ENCODE measurements at places on chromosomes 1 and 21.
A peak's percentile ranks its signal among the peaks of the same experiment; 100 is the strongest.

DNA sequence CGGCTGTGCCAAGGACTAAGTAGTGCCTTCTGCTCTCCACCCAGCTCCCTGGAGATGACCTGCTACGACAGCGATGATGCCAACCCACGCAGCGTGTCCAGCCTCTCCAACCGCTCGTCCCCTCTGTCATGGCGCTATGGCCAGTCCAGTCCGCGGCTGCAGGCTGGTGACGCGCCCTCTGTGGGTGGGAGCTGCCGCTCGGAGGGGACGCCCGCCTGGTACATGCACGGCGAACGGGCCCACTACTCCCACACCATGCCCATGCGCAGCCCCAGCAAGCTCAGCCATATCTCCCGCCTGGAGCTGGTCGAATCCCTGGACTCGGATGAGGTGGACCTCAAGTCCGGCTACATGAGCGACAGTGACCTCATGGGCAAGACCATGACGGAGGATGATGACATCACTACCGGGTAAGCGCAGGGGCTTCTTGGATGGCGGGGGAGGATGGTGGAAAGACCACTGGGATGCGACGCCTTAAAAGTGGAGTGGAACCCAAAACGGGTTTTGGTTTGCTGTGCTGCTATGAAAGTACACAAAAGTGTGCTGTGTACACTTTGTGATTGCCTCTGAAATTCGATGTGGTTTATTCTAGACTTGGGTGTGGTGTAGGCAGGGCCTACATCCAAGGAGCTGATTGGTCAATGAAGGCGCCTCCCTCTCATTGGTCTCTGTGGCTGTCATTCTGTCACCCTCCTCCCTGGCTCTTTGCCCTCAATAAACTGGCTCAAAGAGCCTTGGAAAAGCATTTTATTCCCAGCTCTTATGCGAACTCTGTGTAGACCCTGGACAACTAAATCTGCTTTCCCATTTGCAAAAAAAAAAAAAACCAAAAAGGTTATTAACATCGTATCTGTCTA lies 110.4 kb upstream of the IPO9 start:
- DNase-seq, result no peak

GRCh38 chr1:41955461-41956159 lies 36.9 kb upstream of the HIVEP3 start:
- peak; percentile 99 for DNase-seq

GRCh38 chr1:115313182-115313581 lies 24.9 kb downstream of the NGF start:
- no peak for DNase-seq

GRCh38 chr1:234843946-234844345 lies 234.0 kb upstream of the IRF2BP2 start:
- no peak for DNase-seq

GRCh38 chr1:111576547-111576946 lies 43.0 kb upstream of the RAP1A start:
- DNase-seq, result no peak

DNA sequence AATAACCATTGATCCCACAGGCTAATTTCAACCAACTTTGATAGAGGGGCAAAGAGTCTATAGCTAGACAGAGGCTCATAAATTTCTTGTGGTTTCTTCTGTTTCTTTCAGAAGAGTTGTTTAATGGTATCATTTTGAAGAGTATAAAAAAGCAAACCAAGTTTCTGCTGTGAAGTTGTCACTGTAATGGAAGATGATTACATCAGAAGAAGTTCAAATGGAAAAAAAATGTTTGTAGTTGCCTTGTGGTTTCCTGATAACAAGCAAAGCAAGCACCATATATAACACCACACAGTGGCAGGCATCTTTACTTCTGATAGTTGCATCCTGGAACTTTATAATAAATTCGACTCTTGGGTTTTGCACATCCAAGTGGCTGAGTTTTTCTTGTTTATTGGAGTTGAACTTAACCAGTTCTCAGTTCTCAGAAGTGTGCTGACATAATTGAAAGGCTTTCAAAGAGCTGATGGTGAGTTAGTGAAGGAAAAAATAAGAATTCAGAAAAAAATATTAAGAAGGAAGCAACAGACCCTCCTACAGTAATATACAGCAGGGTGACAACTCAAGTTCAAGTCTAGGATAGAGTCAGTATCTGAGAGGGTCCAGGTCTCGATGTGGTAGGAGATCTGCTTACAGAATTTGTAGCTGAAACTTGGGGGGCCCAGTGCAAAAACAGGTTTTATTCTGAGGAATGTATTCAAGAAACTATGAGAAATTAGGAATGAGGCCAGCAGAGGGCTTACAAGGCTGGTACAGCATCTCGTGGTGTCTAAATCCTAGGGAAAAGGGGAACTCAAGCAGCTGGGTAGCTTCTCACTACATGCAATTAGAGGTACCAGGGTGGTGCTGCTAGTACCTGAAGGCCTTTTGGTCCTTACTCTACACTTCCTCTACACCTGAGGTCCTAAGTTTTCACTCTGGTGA lies 123.5 kb downstream of the CRB1 start:
- no peak for DNase-seq

- no peak for DNase-seq
Observed at GRCh38 chr1:54357967-54358366, 48.2 kb downstream of the SSBP3 start.

DNA sequence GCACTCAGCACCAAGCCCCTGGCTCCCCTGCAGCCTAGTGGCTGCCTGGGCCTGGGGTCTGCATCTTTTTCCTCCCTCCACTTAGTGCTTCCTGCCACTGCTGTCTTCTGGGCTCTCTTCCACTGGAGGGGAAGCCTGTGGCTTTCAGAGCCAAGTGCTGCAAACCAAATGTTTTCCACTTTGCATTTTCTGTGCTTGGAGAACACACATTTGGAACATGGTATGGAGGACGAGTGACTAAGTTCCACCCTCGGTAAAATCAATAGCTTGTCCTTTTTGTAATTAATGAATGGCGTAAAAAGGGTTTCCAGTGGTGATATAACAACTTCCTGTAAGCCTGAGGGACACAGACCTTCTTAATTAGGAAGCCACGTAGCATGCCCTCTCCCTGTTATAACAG lies 10.1 kb upstream of the GPR153 start:
- no peak for DNase-seq

Measured in HFFc6 (cell line).